ENCODE measurements at places on chromosomes 3 and 15. TPM values are rescaled to one million over a fixed set of nuclear protein-coding genes. Genes with fewer than 3 reads are reported as not detected.

GRCh38 chr15:94205366-94205765 is 26.0 kb upstream of the MCTP2 start:
- DNase-seq: no peak

Gene LHFPL4
- not detected for total RNA-seq

Gene PLSCR2
- total RNA-seq: 0.48 TPM

- no peak for DNase-seq
These were observed 50.0 kb downstream of the RHCG start for GRCh38 chr15:89446255-89446891.

- no peak for DNase-seq
These were observed 335.8 kb upstream of the GOLIM4 start for GRCh38 chr3:168431491-168431890.

GRCh38 chr3:129305592-129306091 is 27.0 kb downstream of the HMCES start:
- peak; percentile 91 for DNase-seq

GRCh38 chr3:50194128-50194902 is 2.9 kb downstream of the GNAT1 start:
- DNase-seq: no peak

Gene CSPG5
- 0.32 TPM for total RNA-seq
